Muscle of leg (tissue), 16 donors: ENCODE measurements at places on chromosomes 2 and 18.
A peak's percentile ranks its signal among the peaks of the same experiment; 100 is the strongest.

- no peak for DNase-seq
Measured at GRCh38 chr2:127130421-127130820, 23.5 kb upstream of the BIN1 start.

DNA sequence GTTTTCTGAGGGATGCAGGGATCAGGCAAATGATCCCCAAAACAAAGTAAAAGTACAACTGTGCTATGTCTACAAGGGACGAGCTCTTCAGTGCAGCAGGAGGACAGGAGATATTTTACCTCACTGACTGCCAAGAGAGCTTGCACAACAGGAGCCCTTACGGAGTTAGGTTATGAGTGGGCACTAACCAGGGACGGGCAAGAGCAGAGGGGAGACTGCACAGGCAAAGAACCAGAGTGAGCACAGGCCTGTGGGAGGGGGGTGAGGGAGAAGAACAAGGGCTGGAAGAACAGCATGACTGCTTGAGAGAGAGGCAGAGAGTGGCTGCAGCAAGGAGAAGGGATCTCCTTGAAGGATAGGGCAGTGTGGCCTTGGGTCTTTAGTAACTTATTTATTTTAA is 101.1 kb upstream of the PID1 start:
- no peak for DNase-seq

GRCh38 chr18:35564795-35565453 is 16.6 kb upstream of the GALNT1 start:
- no peak for DNase-seq

GRCh38 chr2:39834426-39834825 is 55.4 kb upstream of the THUMPD2 start:
- DNase-seq, result no peak

- no peak for DNase-seq
Measured at GRCh38 chr18:75280427-75281280, 70.1 kb downstream of the TSHZ1 start.

- DNase-seq, result peak; percentile 97
Measured at GRCh38 chr2:30770816-30771576, 36.2 kb downstream of the CAPN13 start.

DNA sequence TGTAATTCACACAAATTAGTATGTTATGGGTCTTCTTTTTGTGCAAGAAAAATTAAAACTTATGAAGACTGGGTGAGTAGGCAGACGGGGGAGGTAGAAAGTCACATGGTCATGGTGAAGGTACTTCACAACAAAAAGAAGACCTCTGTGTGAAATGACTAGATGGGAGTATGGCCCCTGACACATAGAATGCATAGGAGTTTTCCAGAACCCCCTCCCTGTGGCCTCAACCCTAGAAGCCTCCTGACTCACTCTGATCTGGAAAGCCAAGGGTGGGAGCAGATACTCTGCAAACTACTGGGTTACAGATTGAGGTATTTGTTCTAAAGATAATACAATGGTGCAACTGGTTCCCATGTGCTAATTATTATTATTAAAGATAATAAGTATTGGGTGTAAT is 23.2 kb downstream of the SATB2 start:
- DNase-seq, result no peak

DNA sequence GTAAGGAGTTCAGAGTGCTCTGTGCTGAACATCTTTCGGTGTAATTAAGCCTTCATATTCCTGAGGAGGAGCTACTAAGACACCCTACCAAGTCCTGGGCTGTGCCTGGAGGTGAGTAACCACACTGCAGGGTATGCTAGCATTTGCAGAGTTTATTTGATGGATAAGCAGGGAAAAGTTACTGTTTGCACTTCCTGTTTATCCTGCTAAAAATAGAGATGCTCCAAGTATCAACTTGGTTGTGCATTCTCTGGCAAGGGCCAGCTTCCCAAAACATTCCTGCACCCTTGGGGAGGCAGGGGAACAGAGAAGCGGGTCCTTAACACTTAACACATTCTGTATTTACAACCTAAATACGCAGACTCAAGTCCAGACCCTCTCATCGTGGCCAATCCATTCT is 49.8 kb downstream of the PARD6G start:
- DNase-seq, result no peak

DNA sequence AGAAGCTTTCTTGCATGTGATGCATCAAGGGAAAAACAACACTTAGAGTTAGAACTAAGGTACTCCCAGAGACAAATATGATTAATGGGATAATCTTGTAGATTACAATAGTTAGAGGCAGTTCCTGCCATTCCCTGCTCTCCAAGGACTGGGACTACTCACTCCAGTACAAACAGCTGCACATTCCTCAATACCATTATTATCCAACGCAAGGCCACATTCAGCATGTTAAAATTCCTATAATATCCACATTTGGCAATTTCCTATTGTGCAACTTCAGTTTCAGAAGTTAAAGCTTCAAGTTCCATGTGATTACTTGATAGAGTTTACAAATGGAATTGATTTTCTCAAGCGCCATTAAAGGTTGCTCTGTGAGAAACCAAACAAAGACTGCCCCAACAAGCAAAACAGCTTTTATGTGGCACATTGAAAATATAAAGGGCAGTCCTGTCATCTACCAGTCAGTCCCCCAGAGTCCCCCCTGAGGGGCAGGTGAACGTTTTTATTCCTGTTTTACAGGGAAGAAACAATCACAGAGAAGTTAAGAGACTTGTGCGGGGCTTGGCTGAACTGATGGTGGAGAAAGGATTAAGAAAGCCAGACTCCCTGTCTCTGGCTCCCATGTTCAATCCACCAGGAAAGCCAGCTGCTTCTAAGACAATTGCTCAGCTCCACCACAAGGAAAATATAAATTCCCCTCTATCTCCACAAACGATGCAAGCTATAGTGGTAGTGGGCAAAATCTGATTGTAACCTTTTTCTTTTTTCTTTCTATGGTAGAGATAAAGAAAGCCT is 72.6 kb downstream of the TXNL1 start:
- DNase-seq, result peak; percentile 97

DNA sequence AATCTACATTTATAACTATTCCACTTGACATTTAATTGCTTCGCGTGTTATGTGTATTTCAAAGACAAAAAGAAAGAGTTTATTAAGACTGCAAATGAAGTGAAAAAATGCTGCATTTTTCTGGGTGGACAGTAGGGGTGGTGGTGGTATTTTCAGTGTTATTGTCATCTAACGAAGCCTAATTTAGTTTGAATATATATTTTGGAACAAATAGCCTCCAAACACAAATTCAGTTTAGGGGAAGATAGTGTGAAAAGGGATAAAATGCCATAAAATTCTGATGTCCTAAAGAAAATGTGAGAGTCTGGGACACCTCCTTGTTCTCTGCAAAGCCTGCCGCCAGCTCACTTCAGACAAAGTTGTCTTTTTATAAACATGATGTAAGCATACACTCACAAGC is 425.1 kb downstream of the NRXN1 start:
- peak; percentile 72 for DNase-seq

DNA sequence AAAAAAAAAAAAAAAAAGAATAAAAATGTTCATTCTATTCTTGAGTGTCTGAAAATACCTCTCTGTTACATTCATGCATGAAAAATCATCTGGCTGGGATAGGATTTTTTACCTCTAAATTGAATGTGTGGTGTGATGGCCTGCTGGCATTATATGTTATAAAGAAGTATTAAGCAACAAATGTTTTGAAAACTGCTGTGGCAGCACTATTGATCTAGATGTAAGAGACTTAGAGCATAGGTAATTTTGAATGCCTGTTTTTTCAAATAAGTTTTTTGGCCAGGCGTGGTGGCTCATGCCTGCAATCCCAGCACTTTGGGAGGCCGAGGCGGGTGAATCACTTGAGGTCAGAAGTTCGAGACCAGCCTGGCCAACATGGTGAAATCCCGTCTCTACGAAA is 147.0 kb upstream of the LINC00305 start:
- DNase-seq, result no peak
